ENCODE measurements at places on chromosomes 11 and 22.

- no peak for DNase-seq
Measured at GRCh38 chr11:66904055-66904454, 47.2 kb downstream of the LRFN4 start.

DNA sequence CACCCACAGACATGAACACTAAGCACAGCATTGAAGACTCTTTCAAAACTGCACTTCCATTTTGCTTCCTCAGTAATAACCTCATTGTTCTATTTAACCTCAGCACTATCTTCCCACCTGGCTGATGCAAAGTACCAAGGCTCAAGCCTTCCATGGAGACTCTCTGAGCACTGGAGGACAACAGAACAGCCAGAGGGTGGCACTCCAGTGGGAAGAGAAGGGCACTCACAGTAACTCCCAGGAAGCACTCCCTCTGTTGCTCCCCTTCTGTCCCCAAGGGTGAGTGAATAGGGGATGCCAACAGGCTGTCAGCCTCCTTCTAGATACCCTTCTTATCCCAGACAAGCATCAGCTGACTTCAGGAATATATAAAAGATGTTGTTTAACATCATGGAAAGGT, 3.5 kb downstream of the ME3 start:
- no peak for DNase-seq

- no peak for DNase-seq
Measured at GRCh38 chr11:94773842-94774241, 5.7 kb downstream of the AMOTL1 start.

GRCh38 chr11:95625164-95625900, 164.2 kb downstream of the FAM76B start:
- no peak for DNase-seq
